Activated CD8-positive, alpha-beta T cell treated with anti-CD3 and anti-CD28 coated beads for 36 hours (primary cell): ENCODE measurements at places on chromosomes 6 and 20. TPM values are rescaled to one million over a fixed set of nuclear protein-coding genes. Genes with fewer than 3 reads are reported as not detected.

DNA sequence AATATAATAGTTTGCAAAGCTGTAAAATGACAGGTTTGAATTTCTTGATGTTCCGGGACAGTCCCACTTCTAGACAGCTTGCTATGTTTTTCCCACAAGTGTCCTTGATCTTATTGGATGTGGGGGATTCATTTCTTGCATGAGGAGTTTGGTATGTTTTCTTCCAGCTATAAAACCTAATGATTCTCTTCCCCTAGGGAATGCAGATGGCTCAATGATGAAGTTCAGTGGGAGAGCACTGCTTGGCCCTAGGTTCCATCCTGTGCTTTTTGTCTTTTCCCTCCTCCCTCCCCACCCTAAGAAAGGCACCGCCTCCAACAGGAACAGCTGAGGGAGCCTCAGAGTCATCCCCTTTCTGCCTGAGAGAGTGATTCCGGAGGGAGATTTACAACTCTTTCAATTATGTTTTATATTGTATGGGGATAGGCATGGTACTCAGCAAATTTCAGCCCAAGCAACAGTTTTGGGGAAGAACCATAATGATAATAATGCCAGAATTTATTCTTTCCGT is 149.2 kb downstream of the PHACTR1 start:
- DNase-seq = no peak
- no peak overlapping the region for H3K27ac ChIP-seq
- H3K4me3 ChIP-seq = no peak overlapping the region
- no peaks in the 10 kb centered on the region for H3K36me3 ChIP-seq

GRCh38 chr6:131073577-131073976 is 10.5 kb upstream of the EPB41L2 start:
- peaks cover 5% of the 10 kb centered on the region for H3K4me1 ChIP-seq
- no peak overlapping the region for H3K27ac ChIP-seq
- peak; percentile 34 for DNase-seq
- no peaks in the 10 kb centered on the region for H3K36me3 ChIP-seq
- H3K27me3 ChIP-seq = no peaks in the 10 kb centered on the region

DNA sequence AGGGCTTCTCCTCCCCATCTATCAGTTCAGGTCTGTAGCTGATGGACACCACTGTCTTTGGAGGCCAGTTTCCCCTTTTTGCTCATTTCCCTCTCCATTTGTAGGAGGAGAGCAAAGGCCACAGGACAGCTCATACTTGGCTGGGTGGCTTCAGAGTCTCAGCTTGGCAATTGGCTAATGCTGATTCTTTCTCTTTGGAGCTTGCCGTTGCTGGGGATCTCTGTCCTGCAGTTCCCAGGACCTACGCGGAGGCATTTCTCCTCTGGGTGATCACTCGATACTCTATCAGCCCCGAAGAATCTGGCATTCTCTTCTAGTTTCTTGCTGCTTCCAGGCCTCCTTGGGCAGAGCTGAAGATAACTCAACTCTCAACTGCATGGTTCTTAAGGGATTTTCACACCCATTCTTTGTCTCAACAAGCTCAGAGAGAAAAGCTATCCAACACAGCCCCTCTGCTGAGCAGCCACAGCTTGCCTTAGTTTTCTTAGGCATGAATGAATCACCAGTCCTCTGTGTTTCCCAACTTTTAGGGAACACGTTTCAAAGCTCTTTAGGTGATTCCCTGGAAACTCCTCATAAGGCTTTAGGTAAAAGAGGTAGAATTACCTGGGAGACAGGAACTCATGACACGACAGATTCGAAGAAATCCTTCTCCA is 19.2 kb upstream of the SSR1 start:
- no peaks in the 10 kb centered on the region for H3K36me3 ChIP-seq
- no peak for DNase-seq
- H3K27me3 ChIP-seq = no peaks in the 10 kb centered on the region

DNA sequence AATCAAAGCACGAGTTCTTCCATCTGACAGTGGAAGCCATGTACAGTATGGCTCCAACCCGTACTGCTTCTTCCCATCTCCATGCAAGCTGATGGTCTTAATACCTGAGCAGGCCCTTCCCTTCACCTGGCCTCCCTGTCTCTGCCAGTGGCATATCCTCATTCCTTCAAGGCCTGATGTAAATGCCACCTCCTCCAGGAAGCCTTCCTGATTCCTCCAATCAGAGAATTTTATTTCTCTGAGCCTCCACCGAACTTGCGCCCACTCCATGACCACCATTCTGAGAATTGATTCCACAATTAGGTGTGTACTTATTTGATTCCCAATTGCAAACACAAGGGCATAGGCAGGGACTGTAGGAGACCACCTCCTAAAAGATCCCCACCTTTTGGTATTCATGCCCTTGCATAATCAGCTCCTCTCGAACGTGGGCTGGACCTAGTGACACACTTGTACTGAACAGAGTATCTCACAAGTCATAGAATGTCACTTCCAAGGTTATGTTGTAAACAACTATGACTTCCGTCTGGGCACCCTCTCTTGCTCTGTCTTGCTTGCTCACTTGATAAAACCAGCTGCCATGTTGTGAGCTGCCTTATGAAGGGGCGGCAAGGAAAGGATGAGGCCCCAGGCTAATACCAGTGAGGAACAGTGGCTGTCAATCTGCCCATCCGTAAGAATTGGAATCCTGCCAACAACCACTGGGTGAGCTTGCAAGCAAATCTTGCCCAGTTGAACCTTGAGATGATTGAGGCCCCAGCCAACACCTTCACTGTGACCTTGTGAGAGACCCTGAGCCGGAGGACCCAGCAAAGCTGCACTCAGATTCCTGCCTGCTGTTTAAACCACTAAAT is 38.8 kb downstream of the CPNE5 start:
- H3K27ac ChIP-seq = no peak overlapping the region
- no peak overlapping the region for H3K4me3 ChIP-seq
- DNase-seq = no peak
- H3K4me1 ChIP-seq = no peaks in the 10 kb centered on the region

The LRFN2 gene
- total RNA-seq = not detected
